CD4-positive, alpha-beta T cell treated with Interleukin-15 for 1 hour (primary cell): ENCODE measurements at places on chromosomes 3 and 15.

DNA sequence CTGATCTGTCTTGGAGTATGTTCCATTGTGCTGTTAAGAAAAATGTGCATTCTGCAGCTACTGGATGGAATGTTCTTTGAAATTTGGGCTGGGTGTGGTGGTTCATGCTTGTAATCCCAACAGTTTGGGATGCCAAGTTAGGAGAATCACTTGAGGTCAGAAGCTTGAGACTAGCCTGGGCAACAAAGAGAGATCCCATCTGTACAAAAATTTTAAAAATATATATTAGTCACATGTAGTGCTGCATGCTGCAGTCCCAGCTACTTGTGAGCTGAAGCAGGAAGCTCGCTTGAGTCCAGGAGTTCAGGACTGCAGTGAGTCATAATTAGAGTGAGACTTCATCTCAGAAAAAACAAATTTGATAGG, 62.8 kb upstream of the PLSCR4 start:
- no peak for DNase-seq

DNA sequence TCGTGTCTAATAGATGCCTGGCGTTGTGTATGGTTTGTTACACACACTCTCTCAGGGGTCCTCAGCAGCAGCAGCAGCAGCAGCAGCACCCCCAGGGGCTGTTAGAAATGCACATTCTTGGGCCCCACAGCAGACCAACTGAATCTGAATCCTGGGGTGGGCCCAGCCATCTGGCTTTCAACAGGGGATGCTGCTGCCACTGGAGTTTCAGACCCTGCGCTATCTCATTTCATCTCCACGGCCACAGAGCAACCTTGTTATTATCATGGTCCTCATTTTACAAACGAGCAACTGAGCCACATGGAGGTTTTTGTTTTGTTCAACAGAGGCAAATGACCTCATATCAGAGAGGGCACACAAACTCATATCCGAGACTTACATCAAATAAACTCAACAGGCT, 47.7 kb downstream of the MGLL start:
- DNase-seq, result no peak

DNA sequence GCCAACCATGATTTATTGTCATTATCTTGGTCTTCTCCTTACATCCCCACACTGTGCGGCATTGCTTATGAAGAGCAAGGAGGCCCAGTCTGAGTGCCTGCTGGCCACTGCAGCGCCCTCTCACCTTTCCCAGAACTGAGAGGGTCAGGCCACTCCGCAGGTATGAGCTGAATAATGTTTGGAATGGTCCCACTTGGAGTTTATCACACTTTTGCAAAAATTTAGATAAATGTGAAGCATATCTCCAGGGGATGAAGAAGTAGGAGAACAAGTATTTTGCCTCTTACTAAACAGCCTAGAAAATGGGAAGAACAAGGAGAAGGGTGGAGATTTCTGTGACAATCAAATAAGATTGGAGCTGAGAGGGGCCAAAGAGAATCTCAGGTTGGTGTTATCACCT, 74.4 kb upstream of the GSK3B start:
- DNase-seq, result no peak

GRCh38 chr3:137219801-137220445, 262.1 kb downstream of the IL20RB start:
- no peak for DNase-seq

DNA sequence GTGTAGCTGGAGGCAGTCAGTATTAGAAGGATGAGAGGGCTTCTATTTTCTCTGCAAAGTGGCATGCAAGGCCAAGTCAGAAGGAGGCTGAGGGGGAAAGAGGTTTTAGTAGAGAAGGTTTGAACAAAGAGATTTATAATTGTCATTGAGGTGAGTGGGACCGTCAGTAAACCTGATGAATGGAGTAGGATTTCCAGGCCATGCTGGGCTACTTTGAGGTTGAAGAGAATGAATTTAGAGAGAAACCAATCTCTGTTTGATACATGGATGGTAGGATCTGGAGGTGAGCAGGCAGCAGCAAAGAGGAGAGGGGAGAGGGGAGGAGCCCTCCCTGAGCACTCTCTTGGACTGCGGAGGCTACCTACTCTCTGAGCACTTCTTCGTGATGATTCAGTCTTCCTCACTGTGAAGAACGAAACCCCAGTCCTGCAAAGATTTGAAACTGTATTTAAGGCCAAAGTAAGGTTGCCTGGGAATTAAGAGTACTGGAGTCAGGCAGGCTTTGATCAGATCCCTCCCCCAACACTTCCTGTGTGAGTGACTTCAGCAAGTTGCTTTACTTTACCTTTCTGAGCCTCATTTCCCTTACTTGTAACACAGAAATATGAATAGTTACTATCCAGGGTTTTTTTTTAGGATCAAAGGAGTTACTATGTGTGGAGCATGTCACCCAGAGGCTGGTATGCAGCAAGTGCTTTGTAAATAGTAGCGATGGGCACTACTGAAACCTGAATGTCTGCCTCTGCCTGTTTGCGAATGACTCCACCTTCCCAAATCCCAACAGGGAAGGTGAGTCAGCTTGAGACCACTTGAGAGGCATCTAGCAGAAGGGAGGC, 75.8 kb downstream of the RPL39L start:
- no peak for DNase-seq

DNA sequence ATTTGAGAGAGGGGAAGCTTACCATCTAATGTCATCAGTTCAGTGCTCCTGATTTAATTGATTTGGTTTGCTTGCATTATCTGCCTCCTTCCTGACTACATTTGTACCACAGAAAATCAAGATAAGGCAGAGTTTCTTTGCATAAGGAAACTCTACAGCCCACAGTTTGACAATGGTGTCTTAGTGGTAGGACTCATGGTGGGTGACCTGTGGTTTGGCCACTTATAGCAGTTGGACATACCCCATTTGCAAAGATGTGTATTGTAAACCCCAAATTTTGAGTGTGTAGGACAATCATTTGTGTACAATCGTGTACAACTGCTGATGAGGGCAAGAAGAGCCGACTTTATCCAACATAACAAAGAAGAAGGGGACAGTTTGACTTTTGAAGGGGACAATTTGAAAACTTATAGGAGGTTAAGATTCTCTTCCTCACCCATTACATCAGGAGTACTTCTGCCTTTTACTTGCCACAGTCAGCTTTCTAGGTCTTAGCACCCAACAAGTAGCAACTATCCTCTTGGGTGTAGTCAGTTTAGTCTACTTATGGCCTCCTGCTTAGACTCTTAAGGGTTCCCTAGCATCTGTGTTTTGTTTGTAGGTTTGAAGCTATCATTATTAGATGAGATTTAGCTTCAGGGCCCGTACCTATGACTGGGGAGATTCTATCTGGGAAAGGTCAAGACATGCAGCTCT, 6.2 kb downstream of the TGFBR2 start:
- DNase-seq, result no peak

DNA sequence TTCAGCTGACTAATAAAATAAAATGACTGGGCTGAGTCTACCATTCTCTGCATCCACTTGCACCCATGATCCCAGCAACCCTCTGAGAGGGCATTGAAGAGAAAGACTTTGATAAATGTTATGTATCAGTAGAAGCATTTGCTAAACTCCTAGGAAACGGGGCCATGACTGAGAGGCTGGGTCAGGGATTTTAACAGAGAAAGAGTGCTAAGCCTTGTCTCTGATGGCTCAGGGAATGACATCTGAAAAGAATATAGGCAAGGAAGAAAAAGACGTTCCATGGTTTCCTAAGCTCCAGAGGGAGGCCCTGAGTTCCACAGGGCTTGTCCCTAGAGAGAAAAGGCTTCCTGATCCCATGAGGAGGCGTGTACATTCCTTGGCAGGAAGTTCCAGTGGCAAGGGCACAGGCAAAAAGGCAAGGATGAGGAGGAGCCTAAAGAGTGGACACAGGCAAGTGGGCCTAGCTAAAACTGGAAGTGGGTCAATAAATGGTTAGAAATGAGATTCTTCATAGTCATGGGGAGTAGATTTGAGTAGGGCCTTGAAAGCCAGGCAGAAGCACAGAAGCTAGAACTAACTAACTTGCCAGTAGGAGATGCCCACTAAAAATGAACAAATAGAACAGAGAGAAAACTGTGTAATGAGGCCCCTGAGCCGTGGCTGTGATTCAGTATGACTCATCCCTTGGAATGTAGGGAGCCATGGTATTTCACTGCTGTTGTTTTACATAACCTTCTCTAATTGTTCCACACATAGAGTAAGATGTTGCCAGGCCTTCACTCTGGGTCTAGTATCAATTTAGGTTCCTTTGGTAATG, 44.9 kb upstream of the MANF start:
- no peak for DNase-seq

DNA sequence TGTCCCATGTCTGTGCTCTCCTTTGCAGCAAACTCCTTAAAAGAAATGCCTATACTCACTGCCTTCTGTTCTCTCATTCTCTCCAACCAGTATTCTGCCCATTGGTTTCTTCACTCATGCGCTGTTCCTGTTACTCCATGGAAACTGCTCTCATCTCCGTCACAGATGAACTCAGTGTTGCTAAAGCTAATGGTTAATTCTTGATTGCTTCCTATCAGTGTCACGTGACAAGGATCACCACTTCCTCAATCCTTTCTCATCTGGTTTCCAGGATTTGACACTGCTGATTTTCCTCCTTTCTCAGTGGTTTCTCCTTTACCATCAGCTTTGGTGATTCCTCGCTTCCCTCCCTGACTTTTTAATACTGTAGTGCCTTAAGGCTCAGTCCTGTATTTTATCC, 2.6 kb downstream of the DPH3 start:
- no peak for DNase-seq

DNA sequence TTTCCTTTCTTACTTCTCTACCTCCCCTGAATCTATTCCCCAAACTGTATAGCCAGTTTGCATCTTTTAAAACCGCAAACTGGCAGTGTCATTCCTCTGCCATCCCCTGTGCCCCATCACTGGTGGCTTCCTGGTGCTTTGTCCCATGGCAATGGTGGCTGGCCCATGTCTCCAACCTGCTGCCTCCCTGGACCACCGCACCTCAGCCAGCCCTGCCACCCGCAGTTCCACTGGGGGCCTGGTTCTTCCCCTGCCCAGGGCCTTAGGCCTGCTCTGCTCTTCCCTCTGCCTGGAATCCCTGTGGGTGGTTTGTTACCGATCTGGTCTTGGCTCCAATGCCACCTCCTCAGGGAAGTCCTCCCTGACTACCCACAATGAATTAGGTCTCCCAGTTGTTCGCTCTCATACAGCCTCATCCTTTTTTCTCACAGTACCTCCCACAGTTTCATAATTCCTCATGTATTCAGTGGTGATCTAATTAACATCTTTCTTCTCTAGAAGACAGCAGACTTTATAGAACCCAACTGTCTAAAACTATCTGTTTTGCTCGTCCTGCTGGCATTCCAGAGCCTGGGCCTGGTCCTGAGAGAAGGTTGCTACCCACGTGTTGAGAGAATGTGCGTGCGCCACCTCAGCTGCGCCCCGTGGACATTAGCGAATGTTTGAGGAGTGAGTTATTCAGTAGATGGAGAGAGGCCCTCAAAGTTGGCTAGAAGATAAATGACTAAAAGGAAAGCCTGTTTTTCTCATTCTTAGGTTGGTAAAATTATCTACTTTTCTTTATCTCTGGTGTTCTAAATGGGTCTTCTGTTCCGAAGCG, 130.1 kb downstream of the DNAJB8 start:
- DNase-seq, result no peak

DNA sequence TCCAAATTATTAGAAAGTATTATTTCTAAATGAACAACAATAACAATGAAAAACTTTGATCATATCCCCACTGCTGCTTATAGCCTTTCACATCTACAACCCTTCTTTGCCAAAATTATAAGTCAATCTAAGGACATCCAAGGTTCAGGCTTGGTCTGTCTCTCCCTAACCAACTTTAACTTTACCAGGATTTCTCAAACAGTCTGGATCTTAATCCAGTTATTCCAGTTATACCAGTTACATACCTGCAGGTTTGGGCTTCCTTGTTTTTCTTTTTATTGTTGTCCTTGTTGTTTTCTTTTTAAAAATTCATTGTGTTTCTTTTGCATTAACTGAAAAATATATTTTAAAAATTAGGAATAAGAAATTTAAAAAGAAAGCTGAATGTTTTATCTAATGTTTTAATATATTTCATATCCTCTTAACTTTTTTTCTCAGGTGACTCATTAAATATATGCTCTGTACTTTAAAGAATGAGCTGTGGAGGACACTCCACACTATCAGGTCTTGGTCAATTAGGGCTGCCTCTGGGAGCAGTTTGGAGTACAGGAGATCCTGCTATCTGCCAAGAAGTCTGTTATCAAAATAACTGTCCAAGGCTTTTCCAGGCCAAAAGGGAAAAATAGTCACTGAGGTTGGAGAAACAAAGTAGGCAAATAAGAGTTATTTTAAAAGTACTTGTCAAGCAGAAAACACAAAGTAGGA, 421.4 kb downstream of the EPHA6 start:
- no peak for DNase-seq

DNA sequence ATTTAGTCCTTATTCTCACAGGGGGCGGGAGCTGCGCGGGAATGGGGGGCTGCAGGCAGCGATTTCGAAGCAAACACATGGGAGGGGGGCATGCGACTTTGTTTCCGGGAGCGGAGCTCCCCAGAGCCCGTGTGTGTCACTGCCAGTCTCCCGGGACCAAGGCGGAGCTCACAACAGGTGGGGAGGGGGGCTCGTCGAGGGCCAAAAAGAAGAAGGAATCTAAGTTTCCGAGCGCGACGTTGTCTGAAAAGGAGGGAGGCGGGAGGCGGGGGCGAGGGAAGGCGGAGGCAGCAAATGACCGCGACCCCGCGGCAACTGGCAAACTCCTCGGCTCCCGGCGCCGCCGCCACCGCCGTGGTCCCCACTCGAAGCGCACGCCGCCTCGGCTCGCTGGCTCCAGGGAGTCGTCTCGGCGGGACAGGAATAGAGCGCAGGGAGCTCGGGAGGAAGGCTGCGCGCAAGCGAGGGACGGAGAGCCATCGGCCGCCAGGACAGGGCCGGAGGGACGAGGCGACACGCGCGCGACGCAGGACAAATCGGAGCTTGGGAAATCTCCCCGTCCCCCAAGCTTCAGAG, 1.4 kb downstream of the FOXP1 start:
- peak; percentile 76 for DNase-seq

GRCh38 chr3:195540027-195540426, 3.1 kb downstream of the PPP1R2 start:
- DNase-seq, result no peak

GRCh38 chr15:43204016-43204901, 16.6 kb downstream of the EPB42 start:
- DNase-seq, result peak; percentile 44

- DNase-seq, result no peak
These were observed 102.7 kb downstream of the CDIN1 start for GRCh38 chr15:36682101-36682500.

DNA sequence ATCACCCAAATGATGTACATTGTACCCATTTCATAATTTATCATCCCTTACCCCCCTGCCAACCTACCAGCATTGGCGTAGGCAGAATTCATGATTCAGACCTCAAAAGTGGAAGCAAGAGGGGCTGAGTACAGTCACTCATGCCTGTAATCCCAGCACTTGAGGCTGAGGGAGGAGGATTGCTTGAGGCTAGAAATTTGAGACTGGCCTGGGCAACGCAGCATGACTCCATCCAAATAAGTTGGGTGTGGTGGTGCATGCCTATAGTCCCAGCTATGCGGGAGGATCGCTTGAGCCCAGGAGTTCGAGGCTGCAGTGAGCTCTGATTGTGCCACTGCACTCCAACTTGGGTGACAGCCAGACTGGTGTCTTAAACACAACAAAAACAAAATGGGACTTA, 10.4 kb downstream of the TTC14 start:
- no peak for DNase-seq

- DNase-seq, result no peak
These were observed 15.8 kb upstream of the KCNMB3 start for GRCh38 chr3:179266701-179267211.
